ENCODE measurements at places on chromosomes 3 and 15.

DNA sequence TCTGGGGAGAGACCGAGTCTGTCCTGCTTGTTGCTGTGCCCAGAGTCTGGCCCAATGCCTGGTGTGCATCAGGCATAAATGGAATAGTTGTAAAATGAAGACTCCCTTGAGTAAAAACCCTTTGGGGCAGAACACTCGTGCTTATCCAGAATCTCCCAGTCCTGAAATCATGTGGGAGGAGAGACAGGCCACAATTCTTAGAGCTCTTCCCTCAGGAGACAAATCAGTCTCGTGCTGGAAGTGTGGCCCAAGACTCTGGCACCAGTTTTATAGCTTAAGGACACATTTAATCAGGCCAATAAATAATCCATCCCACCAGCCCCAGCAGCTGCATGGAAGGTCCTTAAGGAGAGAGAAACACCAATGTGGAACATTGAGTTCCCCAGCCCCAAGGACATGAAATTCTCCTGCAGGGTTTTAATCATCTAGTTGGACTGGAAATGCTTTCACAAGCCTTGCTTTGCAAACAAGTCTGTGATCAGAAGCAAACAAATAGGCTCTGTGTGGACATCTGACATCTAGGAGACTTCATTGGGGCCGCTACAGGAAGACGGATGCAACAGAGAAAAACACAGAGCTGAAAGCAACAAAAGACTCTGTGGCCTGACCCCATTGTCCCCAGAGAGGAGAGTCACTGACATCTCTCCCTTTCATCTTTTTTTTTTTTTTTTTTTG, 70.4 kb downstream of the LSM3 start:
- DNase-seq = no peak

- DNase-seq = no peak
Observed at GRCh38 chr15:63532307-63532744, 27.9 kb downstream of the USP3 start.

DNA sequence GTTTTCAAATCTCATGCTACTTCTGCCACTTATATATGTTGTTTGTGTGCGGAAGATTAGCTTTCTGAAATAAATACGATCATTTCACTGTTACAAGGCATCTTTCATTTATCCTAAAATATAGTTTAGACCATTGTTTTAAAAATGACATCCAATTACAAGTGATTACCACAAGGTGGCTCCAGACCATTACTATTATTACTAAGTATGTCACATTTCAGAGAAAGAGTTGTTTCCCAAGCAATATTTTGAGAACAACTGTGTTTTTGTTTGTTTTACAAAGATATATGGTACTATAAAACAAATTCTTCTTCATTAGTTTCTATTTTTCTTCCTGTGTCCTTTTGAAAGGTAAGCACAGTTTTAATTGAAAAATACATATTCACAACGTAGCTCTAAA, 136.0 kb upstream of the RAP2B start:
- peak; percentile 8 for DNase-seq

- DNase-seq = no peak
Observed at GRCh38 chr15:60704717-60705116, 225.8 kb upstream of the ICE2 start.

DNA sequence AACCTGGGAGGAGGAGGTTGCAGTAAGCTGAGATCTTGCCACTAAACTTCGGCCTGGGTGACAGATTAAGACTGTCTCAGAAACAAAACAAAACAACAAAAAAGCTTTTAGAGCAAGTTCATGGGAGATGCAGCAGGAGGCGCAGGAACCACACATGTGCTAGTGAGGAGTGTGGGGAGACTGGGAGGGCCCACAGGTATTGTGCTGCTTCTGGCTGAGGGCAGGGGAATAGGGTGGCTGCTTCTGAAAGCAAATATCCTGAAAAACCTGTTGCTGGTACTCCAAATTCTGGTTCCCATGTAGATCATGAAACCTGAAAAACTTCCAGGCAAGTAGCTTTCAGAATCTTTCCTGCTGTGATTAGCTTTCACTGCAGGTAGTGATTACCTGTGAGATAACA, 22.1 kb downstream of the TYRO3 start:
- DNase-seq = no peak

DNA sequence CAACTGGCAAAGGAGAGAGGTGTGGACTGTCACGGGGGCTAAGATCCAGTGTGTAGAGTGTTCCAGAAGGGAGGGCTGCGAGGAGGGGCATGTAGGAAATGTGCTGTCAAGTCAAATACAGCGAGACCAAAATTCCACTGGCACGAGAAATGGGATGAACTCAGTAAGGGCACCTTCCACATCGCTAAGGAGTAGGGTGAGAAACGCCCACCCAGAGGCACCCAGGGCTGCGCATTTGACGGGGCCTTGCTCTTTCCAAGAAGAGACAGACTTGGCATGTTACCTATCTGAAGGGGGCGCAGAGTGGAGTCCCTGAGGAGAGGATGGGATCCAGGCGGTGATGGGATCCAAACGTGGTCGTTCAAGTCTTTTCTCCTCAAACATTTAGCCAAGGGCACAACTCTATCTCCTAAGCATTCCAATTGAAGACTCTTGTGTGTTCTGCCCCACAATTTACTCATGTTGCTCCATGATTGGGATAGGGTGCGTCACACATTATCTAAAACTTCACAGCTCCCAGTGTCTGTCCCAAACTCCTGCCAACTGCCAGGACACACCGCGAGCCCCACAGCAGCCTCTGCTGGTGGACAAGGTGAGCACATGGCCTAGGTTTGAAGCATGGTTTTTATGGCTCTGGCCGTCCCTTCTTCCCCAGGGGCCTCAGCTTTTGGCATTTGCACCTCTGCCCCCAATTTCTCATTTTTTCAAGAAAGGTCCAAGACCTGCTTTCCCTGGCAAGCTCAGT, 7.6 kb downstream of the SELENOS start:
- DNase-seq = no peak

DNA sequence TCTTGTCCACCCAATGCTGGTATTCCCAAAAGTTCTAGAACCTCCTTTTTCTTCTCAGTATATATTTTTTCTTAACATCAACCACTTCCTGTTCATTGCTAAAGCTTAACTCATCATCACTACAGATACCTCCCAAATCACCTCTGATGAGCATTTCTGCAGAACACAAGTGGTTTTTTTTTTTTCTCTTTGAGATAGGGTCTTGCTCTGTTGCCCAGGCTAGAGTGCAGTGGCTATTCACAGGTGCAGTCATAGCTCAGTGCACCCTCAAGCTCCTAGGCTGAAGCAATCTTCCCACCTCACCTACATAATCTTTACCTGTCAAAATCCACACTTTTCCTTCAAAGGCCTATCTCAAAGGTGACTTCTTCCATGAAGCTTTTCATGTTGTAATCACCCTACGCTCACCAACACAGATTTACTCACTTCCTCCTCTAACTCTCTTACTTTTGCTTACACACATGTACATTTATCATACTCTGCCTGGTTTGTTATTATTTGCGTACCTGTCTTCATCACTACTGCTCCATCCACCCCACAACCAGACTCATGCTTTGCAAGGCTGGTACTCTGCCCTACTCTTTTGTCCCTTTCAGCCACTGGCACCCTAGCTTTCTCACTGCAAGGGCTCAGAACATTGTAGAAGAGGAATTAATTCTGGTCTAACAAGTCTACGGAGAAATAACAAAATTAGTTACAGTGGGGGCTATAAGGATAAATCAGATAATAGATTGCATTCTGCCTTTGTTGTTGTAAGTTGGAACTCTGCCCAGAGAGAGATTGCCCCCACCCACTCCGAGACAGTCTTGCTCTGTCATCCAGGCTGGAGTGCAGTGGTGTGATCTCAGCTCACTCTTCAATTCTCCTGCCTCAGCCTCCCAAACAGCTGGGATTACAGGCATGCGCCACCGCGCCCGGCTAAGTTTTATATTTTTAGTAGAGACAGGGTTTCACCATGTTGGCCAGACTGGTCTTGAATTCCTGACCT, 27.5 kb downstream of the HERC1 start:
- DNase-seq = no peak

GRCh38 chr3:189570916-189571315, 60.3 kb upstream of the TP63 start:
- DNase-seq = no peak

DNA sequence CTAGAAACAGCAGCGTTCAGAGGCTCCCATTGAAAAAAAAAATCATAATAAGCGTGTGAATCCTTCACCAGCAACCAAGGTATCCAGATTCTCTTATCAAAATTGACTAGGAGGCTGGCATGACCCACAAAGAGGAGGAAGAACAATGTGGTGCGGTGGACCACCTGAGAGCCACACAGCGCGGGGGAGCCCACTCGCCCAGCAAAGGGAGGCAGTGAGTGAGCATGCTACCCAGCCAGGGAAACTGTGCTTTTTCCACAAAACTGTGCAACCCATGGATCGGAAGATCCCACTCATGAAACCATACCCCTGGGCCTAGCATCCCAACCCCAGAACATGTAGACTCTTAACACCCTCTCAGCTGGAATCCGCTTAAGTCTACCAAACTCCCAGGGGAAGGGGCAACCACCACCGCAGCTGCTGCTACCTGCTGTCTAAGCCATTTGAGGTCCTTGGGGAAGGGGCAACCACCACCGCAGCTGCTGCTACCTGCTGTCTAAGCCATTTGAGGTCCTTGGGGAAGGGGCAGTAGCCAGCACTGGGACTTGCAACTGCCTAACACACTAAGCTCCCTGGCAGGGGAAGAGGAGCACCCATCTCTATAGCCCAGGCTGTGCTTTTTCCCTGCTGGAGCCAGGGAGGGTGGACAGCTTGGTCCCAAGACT, 102.8 kb upstream of the CLDN18 start:
- no peak for DNase-seq

DNA sequence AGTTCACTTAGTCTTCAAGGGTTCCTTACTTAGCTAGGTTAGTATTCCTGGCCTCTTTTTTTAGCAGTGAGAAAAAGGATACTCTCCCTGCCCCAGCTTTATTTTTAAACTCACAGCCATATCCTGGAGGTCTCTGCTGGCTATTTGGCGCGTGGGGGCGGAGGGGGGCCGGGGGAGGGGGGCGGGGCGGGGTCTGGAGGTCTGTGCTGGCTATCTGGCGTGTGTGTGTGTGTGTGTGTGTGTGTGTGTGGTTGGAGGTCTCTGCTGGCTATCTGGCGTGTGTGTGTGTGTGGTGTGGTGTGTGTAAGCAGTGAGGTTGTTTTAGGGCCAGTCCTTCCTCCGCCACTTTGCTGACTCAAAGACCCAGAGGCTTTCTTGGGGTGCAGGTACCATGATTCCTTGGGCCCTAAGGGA, 579 bp upstream of the PLAAT1 start:
- no peak for DNase-seq

DNA sequence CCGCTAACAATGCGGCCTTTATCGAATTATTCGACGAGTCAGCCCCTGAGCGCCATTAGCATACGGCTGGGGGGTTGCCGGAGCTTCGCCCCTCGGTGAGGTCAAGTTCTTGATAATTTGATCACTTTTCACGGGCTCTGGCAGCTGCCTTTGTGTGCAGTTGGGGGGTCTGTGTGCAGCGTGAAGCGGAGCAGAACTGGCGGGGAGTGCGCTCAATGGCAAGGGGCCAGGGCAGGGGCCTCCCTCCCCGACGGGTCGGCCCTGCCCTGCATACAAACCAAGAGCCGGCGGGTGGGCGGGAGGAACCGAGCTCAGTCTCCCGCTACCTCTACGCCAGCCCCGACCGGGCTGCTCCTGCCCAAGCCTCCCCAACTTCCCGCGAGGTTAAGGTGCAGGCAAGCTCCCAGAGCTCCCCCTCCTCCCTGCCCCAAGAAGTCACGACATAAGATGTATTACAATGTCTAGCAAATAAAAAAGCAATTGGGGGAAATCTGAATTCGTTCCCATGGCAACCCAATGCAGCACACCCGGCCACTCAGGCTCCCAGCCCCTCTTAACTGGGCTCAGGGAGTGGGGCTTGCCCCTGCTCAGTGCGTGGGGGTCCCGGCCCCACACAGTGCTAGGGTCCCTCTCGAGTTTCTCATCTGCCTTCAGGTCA, 34.1 kb upstream of the POLG start:
- DNase-seq = no peak

DNA sequence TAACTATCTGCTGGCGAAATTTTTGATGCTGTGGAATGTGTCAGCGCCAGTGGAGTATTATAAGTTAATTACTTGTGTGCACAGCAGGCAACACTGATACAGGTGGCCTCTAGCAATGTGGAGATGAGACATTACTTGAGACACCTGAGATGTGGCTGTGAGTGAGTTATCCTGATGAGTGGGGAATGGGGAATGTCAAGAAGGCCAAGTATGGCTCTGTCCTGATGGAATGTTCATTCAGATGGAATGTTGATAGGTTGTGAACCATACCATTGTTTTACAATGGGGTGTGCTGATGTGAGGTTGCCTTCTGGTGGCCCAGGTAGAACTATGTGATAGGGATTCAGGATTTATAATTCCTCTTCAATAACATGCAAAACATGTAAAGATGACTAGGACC, 404.8 kb downstream of the PTPRG start:
- DNase-seq = no peak

DNA sequence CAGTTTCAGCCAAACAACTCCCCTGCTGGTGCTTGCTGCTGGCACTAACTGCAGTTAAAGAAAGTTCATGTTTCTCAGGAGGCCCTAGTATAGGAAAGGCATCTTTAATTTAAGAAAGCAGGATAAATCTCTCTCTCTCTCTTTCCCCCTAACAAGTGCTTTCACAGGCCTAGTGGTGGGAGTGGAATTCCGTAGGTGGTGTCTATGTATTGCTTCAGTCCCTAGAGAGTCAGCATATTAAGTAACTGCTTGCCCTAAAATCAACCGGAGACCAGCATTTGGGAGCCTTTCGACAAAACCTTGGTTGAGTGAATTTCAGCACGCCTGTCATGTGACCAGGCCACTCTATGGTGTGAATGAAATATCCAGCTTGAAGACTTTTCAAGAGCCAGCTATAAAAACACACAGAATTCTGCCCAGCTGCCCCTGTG, 169.2 kb upstream of the TGFBR2 start:
- no peak for DNase-seq

GRCh38 chr3:72520690-72521308, 327.4 kb downstream of the SHQ1 start:
- DNase-seq = no peak

DNA sequence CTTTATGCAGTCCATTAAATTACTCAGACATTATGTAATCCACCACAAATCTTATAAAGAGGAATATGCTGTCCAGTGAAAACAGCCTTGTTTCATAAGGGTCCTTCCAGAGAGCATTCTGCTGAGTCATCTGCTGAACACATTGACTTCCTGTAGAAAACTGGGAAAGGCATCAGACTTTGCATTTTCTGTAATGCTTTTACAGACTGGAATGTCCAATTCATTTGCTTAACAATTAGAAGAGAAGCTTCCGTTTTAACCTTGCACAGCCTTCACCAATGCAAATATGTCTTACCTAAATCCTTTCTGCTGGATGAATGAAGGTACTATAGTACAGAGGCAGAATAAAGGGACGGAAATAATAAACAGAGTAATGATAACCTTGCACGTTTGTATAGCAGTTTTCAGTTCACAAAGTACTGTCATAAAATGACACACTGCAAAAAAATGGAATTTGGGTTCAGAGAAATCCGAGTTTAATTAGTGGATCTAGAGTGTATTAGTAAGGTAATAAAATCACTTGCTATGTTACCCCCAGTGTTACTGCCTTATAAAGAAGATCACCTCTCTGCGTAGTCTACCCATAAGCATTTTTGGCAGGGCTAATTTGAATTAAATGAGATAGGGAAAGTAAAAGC, 301.5 kb downstream of the PYDC2 start:
- DNase-seq = no peak

GRCh38 chr3:156522673-156523072, 32.2 kb downstream of the SSR3 start:
- no peak for DNase-seq

GRCh38 chr3:118480101-118480860, 554.4 kb downstream of the IGSF11 start:
- DNase-seq = peak; percentile 22

Measured in GM12864 (cell line).